SW480 (cell line): ENCODE measurements at places on chromosomes 2 and 18.

GRCh38 chr18:57446322-57446721 lies 11.1 kb downstream of the ONECUT2 start:
- DNase-seq: no peak

GRCh38 chr2:99389946-99390345 lies 52.8 kb downstream of the EIF5B start:
- no peak for DNase-seq

GRCh38 chr2:67214585-67215185 lies 182.4 kb upstream of the ETAA1 start:
- no peak for DNase-seq

- DNase-seq: no peak
Observed at GRCh38 chr2:40041422-40042382, 262.6 kb upstream of the THUMPD2 start.
